ENCODE measurements at places on chromosomes 6 and 20.

DNA sequence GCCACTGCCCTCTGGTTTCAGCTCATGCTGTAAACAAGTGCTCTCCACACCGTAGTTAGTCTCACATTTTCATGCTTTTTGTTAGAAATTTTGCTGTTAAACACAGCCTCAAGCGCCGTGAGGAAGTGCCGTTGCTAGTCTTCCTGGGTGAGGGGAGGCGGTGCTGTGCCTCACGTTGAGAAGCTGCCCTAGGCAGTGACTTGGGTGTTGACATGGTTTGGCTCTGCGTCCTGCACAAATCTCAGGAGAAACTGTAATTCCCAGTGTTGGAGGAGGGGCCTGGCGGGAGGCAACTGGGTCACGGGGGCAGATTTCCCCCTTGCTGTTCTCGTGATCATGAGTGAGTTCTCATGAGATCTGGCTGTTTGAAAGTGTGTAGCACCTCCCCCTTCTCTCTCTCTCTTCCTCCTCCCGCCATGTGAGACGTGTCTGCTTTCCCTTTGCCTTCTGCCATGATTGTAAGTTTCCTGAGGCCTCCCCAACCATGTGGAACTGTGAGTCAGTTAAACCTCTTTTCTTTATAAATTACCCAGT, 95.8 kb downstream of the ERMARD start:
- DNase-seq: no peak

GRCh38 chr6:92767101-92767500, 652.3 kb downstream of the EPHA7 start:
- peak; percentile 30 for DNase-seq

- DNase-seq: no peak
Measured at GRCh38 chr20:61979090-61979489, 86.6 kb downstream of the TAF4 start.

DNA sequence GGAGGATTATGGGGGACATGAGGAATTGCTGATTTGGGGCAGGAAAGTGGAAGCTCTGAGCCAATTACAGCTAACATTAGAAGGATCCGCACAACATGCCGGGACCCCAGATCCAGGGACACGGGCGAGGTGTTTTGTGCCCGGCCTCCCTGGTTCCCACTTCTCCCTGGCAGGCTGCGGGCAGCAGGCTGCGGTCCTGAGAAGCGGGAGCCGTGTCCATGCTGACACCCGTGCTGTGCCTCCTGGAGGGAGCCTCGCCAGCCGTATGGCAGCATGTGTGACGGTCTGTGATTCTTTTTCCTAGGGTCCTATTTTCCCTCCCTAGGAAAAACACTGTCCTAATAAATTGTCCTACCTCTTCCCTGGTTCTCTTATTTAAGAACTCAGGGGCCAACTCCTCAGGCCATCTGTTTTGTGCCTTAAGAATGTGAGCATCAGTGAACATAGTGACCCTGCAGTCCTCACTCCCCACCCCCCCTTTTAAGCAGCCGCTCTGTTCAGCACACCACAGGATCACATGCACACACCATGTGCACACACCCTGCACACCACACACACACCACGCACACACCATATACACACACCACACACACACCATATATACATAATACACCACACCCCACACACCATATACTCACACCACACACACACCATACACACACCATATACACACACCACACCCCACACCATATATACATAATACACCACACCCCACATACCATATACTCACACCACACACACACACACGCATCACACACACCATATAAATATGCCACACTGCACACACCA, 49.9 kb downstream of the DACT2 start:
- no peak for DNase-seq

- no peak for DNase-seq
Measured at GRCh38 chr6:144134176-144134575, 16.1 kb upstream of the STX11 start.

DNA sequence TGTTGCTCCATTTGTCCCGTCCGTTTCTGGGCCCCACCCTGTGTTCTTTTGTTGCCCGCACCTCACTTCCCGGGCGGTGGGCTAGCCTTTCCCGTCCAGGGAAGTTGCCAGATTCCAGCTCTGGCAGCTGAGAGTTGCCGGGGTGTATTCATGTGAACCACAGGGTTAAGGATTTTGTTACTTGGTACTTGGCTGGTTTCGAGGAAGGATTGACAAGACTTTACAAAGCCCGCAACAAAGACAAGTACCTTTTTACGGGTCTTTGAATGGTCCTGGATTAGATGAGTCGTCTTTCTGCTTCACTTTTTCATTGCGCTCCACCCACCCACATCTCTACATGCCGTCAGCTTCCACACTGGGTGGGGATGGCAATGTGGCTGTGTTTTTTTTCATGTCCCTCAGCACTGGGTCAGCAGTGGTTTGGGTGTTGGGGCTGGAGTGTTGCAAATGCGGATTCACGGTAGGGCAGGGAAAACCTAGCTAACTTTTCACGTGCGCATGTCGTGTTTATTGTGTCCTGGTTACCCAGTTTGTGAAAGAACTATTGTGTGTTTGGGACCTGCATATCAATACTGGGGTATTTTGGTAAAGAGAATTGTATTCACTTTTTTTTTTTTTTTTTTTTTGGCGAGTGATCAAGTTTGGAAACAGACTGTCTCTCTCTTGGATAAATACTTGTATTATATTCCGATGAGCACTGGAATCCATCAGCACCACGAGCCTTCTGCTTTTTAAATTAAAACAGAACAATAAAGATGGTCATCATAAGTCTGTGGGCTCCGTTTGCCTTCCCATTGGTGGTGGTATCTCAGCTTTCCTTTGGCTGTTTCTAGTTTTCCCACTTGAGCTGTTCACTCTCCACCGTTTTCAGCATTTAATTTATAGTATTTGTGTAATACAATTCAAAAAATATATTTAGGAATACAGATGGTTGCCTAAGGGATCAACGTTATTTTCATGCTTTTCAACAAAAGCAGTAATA, 1.2 kb downstream of the DUSP22 start:
- no peak for DNase-seq

GRCh38 chr6:159279790-159280277, 110.6 kb downstream of the FNDC1 start:
- peak; percentile 95 for DNase-seq
